ENCODE measurements at places on chromosomes 16 and 17.
A peak's percentile ranks its signal among the peaks of the same experiment; 100 is the strongest.

- DNase-seq: no peak
Observed at GRCh38 chr17:44900894-44901293, 1.6 kb upstream of the EFTUD2 start.

DNA sequence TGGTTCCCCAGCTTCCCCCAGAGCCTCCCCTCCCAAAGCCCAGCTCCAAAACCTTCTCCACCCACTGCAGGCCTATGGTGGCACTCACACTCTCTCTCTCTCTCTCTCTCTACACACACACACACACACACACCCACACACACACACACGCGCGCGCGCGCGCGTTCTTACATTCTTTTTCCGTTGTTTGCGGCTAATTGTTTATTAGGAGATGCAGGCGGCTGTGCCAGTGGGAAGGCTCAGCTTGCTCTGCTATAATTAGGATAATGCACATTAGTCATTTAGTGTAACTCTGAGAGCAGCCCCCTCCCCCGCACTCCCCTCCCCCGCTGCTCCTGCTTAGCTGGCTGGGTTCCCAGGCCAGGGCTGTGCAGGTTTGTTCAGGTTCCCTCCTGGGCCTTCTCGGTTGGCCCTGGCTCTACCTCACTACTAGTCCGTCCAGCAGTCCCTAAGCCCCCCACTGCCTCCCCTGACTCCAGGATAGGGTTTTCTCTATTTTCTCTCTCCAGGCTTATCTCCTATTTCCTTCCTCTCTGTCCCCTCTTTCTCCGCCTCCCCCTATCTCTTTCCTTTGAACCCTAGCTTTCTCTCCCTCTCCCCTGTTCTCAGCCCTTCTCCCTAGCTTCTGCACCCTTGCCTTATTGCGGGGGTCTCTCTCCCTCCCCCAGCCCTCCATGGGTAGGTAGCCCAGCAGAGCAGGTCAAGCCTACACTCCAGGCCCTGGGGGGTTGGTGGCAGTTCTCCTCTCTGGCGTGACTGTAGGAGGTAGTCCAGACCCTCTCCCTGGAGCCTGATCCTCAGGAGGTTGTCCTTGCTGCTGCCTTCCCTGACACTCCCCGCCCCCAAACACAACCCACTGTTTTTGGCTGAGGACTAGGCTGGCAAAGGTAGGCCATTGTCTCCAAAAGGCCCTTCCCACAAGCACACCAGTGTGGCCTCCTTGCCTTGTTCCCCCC, 34.0 kb downstream of the TMEM132E start:
- peak; percentile 32 for DNase-seq

GRCh38 chr17:81322271-81323082, 27.4 kb upstream of the SLC38A10 start:
- DNase-seq: no peak

DNA sequence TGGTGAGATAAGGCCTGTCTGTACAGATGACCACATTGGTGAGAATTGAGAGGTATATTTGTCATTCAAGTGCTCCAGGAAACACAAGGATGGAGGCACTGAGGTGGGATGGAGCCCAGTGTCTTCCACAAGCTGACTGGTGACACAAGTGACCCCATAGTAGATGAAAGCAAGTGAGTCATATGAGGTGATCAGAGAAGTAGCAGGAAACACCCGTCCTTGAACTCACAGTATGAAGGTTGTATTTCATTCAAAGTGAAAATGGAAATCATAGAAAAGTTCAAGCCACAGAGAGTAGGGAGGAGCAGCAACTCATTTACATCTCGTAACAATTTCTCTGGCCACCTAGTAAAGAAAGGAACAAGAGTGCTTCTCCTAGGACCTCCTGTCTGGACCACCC, 609.8 kb downstream of the HS3ST4 start:
- no peak for DNase-seq

DNA sequence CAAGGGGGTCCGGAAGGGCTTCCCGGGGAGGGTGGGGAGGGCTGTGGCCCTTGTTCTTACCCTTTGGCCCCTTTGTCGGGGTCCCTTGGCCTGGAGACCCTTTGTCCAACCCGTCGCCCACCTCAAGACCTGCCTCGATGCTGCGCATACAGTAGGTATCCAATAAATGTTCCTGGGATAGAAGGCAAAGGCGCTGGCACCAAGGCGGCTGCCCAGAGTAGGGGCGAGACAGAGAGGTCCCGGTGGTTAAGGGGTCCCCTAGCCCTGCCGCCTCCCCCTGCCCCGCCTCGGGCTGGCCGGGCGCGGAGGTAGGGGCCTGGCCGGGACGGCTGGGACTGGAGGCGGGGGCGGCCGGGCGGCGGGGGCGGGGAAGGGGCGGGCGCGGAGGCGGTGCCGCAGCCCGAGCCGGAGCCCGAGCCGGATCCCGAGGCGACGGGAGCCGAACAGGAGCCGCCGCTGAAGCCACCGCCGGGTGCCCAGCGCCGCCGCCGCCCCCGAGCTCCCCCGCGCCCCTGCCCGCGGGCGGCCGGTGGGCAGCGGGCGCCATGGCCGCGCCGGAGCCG, at the start of gene NHERF2:
Gene NHERF2 (plus strand): TSS at position 442 of the 563 bp plus-strand sequence. CDS start 104 bp downstream, at position 546.
- DNase-seq: no peak

- no peak for DNase-seq
Observed at GRCh38 chr16:30743716-30744115, 4.5 kb upstream of the PHKG2 start.

- no peak for DNase-seq
Observed at GRCh38 chr17:36529121-36529520, 5.5 kb downstream of the MYO19 start.
